IMR-90 (cell line): ENCODE measurements at places on chromosomes 7 and 10. TPM values are rescaled to one million over a fixed set of nuclear protein-coding genes. Genes with fewer than 3 reads are reported as not detected.

DNA sequence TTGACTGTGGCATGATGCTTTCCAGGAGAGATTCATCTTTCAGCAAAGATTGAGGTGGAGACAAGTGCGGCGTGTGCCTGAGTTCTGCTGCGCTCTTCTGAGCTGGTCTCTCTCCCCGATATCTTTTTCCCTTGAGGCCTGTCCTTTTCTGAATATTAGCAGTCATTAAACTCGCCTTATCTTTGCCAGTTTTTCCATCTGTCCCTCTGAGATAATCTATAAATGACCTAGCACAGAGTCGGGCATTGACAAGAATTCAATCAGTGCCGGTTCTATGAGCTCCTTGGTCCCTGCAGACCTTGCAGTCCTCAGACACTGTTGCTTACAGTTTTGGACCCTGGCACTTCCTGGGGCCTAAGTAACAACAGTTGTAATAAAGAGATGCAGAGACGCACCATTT, 89.7 kb upstream of the IKZF1 start:
- DNase-seq: no peak

DNA sequence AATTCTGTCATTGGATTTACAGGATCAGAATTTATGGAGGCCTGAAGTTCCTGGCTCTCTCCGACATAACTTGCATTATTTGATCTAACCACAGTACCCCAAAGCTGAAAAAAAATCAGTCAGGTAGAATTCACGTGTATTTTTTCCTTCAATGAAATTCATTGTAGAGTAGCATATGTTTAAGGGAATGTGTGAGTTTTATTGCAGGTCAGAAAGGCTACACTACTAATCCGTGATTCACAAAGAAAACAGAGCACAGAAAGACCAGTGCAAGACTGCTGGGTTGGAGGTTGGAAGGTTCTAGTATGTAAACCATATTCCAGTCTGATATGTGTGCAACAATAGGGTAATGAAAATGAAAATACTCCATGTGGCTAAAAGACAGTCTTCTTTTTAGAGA, 247.0 kb upstream of the FERD3L start:
- peak; percentile 91 for DNase-seq

DNA sequence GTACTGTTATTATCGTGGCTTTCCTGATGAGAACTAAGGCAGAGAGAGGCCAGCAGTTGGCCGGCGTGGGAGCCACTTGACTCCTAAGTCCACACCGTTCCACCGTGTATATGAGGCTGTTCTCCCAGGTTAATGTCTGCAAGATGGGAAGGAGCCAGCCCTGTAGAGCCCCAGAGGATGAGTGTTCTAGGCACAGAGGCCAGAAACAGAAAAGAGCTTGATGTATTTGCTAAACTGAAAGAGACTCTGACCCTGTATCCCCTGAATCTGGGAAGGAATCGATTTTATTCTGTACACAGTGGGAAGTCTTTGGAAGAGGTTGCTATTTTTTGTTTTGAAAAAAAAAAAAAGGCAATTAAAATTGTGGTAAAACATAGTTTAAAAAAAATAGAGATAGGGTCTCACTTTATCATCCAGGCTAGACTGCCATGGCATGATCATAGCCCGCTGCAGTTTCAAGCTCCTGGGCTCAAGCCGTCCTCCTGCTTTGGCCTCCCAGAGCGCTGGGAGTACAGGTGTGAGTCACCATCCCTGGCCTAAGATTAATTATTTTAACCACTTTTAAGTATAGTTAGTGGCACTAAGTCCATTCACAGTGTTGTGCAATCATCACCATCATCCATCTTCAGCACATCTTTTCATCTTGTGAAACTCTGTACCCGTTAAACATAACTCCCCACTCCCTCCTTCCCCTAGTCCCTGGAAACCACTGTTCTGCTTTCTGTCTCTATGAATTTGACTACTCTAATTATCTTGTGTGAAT, 348.8 kb downstream of the SDK1 start:
- DNase-seq: peak; percentile 21

Gene METTL27
- total RNA-seq: 1.7 and 2.3 TPM in 2 replicates

GRCh38 chr7:111780527-111780926, 218.2 kb upstream of the IMMP2L start:
- no peak for DNase-seq

Gene NME8
- not detected in 2 replicates for total RNA-seq

Gene CRYGN
- not detected in 2 replicates for total RNA-seq

Gene FLNC
- 116 and 139 TPM in 2 replicates for total RNA-seq

- DNase-seq: no peak
Observed at GRCh38 chr10:28316696-28317095, 13.8 kb upstream of the MPP7 start.

Gene GSTO1
- total RNA-seq: 258 and 330 TPM in 2 replicates

DNA sequence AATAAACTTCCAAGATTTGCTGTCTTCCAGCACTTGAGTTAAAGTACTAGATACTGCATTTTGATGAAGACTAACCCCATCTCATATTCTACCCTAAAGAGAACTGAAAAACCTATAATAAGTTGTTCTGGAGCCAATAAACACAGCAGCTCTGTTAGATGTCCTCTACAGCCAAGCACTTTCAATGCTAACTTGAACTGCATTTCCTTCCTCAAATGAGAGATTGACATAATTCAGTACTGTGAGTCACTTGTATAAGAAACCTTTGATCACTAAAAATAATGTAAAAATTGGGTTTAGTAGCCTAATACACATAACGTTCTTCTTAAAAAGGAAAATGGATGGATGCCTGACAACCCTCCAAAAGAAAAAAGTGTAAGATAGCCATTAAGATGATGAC, 81.3 kb downstream of the ITGB8 start:
- no peak for DNase-seq

GRCh38 chr7:87218796-87219544, 562 bp downstream of the TMEM243 start:
- DNase-seq: peak; percentile 34

DNA sequence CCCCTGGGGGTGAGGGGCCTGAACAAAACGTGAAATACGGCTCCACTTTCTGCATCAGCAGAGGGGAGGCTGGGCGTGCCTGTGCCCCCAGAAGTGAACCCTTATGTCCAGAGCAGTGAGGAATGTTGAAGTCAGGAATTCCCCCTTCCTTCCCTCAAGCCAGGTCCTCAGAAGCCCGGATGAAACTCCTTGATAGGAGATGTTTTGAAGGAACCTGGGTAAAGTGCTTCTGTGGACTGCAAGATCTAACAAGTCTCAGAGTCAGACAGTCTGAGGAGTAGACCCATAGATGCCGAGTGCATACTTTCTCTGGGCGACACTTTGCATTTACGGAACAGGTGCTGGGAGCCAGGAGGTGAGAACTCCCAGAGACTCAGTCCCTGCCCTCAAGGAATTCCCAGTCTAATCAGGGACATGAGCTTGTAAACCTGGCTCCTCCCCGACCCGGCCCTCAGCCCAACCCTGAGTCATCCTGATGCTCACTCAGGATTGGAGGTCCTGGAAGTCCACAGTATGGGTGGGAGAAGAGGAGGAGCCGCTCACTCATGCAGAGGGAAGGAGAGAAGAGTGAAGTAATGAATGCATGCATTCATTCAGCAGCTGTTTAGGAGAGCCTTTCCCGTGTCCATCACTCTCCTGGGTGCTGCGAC, 179.5 kb upstream of the ITGB1 start:
- no peak for DNase-seq

Gene CLDN3
- total RNA-seq: 0.18 TPM in 1 of 2 replicates, not detected in the other

DNA sequence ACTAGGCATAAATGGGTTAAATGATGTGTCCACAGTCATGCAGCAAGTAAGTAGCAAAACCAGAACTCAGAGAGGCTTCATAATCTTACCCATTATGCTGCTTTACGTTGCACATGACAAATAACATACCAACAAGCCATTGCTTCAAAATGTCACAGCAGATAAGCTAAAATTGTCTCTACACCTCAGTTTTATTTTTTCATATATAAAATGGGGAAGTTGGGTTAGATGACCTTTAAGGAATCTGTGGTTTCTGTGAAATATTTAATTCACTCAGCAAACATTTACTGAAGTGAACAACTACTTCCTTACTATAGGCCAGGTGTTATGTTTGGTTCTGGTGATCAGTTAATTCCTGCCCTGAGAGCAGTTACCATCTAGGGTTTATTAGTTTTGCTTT, 2.2 kb upstream of the ASCC1 start:
- no peak for DNase-seq

Gene SPAM1
- total RNA-seq: not detected in 2 replicates

Gene RELN
- total RNA-seq: 19.4 and 23.7 TPM in 2 replicates

Gene NODAL
- not detected in 2 replicates for total RNA-seq

- no peak for DNase-seq
Observed at GRCh38 chr7:82816272-82816671, 346.4 kb downstream of the PCLO start.

DNA sequence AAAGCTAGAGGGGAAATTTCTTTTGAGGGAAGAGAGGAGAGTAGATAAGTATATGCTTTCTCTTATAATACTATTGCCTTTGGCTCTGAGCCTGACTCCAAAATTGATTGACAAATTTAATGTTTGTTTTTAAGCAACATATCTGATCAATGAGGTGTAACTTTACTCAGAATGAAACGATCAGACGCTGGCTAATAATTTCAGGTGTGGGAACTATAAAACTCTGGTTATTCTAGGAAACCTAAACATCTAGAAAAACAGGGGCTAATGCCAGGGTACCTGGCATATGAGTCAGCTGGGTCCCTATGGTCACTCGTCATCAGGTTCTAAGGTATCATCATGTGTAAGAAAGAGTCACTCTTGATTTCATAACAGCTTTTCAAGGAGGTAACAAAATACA, 139.7 kb downstream of the ATE1 start:
- DNase-seq: no peak

- no peak for DNase-seq
Observed at GRCh38 chr7:5532536-5533335, 109.1 kb upstream of the TNRC18 start.

Gene PRKCQ
- under 0.01 TPM in 1 of 2 replicates, not detected in the other for total RNA-seq

Gene MKX
- 0.28 and 0.36 TPM in 2 replicates for total RNA-seq

- DNase-seq: no peak
Observed at GRCh38 chr7:134400859-134401258, 58.0 kb downstream of the AKR1B1 start.

Gene DDX50
- 55.7 and 74.2 TPM in 2 replicates for total RNA-seq

DNA sequence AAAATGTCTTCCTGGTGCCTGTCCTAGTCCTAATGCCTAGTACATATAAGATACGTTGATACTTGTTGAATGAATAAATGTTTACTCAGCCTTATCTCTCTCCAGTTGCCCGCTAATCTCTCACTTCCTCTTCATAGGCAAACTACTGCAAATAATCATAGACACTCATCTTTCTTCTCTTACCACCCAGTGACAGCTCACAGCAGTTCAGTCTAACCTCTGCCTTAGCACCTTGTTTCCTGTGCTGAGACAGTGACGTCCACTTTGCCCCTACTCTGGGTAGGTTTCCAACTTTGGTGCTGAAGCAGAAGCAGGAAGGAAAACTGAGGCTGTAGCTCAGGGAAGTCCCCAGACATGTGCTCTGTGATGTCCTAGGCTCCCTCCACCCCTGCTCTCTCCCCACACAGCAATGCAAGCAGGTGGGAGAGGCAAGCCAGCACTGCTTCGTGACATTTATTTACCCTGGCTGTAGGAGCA, 45.5 kb upstream of the RHOBTB1 start:
- DNase-seq: no peak

DNA sequence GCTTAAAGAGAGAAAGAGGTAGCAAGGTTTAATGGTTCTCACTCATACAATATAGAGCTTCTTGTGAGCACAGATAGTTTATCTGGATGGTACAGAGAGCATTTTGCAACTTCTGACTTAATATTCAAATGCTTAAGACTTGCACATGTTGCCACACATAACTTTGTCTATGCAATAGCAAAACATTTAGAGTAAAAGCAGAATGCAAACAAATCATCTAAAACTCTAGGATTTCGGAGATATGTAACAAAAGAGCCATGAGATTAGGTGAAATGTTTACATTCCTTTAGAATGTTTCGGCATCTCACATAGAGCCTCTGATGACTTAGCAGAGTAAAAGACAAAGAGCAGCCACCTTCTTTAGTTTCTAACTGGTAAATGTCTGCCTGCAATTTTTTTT, 717.1 kb upstream of the LRRN3 start:
- peak; percentile 72 for DNase-seq

Gene LRGUK
- under 0.01 TPM in 1 of 2 replicates, not detected in the other for total RNA-seq

- peak; percentile 63 for DNase-seq
Observed at GRCh38 chr7:40199076-40199802, 64.4 kb downstream of the SUGCT start.

DNA sequence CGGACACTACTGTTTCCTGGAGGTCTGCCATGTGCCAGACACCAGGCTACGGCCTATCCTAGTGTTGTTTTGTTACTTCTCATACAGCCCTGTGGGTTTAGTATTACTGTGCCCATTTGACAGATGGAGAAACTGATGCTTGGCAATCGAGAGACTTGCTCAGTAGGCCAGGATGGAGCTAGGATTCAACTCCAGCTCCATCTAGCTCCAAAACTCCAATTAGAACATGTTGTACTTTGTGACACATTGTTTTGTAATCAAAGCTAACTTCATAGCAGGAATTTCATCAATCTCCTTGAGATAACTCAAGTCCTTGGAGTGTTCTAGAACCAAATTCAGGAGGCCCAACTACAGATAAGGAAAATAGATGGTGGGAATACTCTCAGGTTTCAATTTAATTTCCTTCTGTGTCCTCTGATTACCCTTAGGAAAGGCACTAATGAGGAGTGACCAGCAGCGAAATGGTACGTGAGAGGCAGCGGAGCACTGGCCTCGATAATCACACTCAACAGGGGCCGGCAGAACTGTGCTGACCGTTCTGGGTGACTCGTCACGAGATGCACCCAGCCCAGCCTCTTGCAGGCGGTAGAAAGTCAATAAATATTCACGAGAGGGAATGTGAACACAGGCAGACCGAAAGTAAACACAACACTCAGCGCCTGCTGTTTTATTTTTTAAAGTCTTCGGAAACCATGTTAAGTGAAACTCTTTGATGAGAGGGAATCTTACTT, 269.6 kb upstream of the NEBL start:
- DNase-seq: no peak

DNA sequence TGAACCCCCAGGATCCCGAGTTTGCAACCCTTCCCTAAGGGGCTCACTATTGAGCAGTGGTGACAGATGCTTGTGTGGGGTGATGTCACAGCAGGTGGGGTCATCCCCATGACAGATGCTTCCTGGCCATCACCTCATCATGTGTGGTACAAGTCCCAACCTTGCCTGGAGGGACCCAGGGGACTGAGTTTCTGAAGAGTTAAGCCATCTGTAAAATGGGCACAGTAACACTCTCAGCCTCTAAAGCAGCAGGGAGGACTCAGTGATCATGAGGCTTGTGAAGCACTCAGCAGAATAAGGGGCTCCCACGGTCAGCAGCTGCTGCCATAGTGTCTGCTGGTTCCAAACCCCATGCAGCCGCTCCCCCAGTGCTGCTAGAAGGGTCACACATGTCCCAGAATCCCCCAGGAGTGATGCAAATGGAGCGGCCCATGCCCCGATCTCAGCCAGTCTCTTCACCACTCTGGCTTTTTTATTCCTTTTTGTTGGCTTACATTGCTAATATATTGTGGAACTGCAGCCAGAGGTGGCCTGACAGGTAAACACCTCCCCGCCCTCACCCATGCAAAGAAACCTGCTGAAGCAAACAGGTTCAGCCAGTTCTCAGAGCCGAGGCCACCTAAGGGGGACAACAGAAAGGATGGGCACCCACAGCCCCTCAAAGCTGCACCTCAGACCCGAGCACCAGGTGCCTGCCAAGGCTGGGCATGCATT, 102.1 kb upstream of the PDGFA start:
- no peak for DNase-seq
